Vagina (tissue), 2 donors: ENCODE measurements at places on chromosomes 4 and X.

DNA sequence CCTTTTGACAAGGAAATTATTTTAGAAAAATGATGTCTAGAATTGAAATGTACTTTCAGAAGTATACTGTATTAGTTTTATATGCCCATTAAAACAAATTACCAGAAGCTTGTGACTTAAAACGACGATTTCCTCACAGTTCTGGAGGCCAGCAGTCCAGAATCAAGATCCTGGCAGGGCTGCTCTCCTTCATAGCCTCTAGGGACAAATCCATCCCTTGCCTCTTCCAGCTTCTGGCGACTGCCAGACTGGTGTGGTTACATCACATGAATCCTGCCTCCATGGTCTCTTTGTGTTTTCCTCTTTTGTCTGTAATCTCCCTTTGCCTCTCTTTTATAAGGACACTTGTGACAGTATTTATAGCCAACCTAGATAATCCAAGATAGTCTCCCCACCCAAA, 97.1 kb downstream of the IQCM start:
- no peak for DNase-seq

DNA sequence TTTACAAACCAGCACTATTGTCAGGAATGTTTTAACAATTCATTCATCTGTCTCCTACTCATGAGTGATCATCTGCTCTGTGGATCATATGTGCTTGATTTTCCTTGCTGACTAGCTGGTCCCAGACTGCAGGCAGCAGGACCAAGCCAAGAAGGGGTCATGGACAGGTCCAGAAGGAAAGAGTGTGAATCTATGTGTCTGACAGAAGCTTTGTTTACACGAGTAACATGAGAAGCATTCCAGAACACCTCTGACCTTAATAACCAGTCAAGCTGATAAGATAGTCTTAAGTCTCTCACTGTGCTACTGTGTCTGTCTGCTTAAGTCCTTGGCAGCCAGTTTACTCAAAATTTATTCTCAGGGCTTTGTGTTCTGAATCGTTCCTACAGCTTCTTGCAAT, 39.0 kb downstream of the GUCY1A1 start:
- DNase-seq, result no peak

DNA sequence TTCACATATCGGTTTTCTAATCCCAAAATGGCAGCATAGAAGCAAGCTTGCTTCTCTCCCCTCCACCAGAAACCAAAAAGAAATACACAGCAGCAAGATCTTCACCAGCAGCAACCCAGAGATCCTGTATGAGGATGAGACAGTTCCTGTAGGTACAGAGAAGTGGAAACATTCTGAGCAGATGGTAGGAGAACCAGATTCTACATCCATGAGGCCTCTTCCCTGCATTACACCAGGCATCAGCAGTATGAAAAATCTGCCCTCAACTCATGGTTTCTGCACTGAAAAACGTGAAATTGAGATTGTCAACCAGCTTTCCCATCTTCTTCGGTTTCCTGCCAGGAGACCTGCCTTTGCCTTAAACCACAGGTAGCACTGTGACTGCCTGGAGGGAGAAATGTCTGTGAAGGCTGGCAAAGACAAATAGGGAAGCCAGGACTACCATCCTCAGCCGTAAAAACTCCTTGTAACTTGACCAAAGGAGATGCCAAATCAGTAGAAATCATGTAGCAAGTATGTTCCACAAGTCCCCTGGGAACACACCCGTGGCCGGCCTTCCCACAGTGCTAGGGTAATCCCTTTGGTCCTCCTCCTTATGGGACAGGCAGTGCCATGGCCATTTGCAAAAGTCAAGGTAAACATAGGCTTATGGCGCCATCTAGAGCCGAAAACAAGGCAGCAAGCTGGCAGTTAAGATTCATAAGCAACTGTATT, 24.0 kb upstream of the MTHFD2L start:
- no peak for DNase-seq

- no peak for DNase-seq
Observed at GRCh38 chrX:63761639-63762038, 23.4 kb downstream of the ARHGEF9 start.

DNA sequence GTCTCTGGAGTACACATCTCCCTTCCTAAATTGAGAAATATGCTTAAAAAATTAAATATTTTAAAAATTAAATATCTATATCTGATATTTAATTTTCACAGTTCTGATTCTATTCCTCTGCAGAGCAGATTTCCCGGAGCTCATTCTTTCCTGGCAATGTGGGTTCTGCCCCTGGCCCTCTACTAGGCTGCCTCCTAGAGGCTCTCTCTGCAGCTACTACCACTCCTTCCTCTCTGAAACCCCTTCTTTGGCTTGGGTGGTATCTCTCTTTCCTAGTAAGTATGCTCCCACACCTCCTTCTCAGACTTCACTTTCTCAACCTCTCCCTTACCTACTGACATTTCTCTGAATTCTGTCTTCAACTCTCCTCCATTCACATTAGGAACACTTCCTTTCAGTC, 45.3 kb downstream of the RPGR start:
- no peak for DNase-seq

GRCh38 chrX:101823236-101823635, 108.6 kb downstream of the ZMAT1 start:
- no peak for DNase-seq
